ENCODE measurements at places on chromosomes 5 and 9.

DNA sequence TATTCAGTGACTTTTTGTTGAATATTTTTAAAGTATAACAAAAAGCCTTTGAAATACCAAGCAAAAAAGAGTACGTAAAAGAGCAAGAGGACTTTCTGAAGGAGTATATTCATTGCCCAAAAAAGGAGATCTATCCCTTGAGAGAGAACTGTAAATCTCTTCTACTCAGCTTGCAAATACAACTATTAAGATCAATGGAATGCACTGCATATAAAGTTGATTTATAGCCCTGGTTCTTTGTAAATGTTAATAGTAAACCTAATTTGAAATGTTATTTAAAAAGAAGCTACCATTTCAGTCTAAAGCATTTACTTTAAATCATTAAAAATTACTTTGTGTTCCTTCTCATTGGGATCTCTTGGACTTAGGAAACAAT lies 168.1 kb downstream of the PDE4D start:
- no peak for DNase-seq

- DNase-seq, result no peak
Observed at GRCh38 chr9:99778836-99779235, 42.8 kb upstream of the NR4A3 start.

- no peak for DNase-seq
Observed at GRCh38 chr5:38023799-38024198, 184.0 kb upstream of the GDNF start.

DNA sequence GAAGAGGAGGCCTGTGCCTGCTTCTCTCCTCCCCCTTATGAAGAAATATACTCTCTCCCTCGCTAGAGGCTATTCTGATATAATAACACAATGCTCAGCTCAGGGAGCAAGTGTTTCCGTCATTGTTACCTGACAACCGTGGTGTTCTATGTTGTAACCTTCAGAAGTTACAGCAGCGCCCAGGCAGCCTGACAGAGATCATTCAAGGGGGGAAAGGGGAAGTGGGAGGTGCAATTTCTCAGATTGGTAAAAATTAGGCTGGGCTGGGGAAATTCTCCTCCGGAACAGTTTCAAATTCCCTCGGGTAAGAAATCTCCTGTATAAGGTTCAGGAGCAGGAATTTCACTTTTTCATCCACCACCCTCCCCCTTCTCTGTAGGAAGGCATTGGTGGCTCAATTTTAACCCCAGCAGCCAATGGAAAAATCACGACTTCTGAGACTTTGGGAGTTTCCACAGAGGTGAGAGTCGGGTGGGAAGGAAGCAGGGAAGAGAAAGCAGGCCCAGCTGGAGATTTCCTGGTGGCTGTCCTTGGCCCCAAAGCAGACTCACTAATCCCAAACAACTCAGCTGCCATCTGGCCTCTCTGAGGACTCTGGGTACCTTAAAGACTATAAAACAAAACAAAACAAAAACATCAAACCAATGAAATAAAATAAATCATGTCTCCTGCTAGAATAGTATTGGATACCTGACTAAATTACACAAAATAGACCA lies 1.3 kb downstream of the TMEM174 start:
- no peak for DNase-seq

GRCh38 chr5:13976867-13977830 lies 32.7 kb upstream of the DNAH5 start:
- DNase-seq, result no peak

DNA sequence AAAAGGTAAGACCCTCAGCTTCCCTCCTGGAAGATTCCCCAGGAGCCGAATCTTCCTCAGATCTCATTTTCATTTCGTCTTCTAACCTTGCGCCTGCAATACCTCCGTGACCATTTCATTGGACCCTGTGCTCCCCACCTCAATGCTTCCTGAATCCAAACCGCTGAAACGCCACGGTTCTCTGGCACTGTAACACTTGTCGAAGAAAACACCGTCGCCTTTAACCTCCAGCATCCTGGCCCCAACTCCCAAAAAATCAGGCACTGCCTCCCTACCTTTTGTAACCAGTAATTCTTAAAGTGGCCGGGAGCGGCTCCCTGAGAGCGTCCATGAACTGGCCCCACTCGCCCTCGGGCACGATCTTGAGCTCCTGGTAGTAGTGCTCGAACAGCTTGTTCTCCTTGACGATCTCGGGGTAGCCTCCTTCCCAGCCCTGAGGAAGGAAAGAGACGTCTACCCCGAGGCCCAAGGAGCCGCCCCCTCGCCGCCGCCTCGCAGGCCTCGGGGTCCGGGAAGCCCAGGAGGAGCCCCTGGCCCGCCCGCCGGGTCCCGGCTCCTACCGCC lies 438 bp downstream of the NSUN2 start:
- DNase-seq, result no peak

DNA sequence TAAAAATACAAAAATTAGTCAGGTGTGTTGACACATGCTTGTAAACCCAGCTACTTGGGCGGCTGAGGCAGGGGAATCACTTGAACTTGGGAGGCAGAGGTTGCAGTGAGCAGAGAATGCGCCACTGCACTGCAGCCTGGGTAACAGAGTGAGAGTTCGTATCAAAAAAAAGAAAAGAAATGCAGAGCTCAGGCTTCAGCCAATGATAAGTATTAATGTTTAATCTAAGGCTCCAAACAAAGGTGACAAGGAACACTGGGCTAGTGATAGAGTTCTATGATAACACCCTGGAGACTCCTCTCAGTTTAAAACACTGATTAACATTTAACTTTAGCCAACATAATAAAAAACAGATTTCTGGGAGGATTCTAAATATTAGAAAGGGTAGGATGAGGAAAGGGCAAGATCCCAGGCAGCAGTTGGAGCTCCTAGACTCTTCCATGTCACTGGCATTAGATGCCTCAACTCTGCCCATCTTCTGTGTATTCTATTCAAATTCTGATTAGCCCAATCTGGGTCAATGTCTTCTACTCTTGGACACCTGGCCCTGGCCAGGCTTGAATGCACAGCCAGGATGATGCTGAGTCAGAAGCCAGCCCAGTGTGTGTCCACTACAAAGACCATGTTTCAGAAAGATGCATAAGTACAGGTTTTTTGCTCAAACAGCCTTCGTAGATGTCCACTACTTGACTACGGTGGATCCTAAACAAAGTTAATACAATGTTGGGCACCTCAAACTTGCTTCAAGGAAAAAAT lies 91.0 kb upstream of the FAM169A start:
- no peak for DNase-seq

GRCh38 chr9:120413121-120414048 lies 166.6 kb downstream of the CDK5RAP2 start:
- DNase-seq, result no peak

- DNase-seq, result no peak
Observed at GRCh38 chr9:131091352-131091992, 4.9 kb upstream of the AIF1L start.

GRCh38 chr5:101590384-101590783 lies 687.3 kb upstream of the ST8SIA4 start:
- DNase-seq, result no peak

- DNase-seq, result no peak
Observed at GRCh38 chr9:134130503-134131375, 5.1 kb upstream of the WDR5 start.

DNA sequence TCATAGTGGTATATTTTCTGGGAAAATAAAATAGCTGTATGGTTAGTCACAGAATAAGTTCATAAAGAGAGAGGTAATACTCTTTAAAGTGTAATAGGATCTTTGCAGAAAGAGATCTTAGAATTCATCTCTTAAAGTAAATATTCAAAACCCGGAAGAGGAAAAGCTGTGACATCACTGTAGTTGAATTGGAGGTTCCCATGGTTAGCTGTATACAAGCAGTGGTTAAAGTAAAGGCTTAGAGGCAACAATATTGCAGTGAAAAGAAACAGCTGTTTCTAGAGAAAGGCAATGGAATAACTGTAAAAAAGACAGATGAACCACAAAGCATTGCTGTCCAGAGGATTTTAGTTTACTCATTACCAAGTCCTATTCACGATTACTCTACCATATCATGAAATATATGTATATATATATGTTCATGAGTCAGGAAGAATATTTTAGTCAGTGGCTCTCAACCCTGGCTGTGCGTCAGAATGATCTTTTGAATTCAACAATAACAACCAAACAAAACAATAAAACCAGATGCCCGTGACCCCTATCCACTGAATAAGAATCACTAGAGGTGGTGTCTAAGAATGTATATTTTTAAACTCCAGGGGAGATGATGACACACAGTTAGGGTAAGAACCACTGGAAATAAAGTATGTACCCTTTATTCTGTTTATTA lies 4.7 kb downstream of the ERCC6L2 start:
- no peak for DNase-seq

- peak; percentile 31 for DNase-seq
Observed at GRCh38 chr9:127569886-127570401, 42.1 kb upstream of the STXBP1 start.

DNA sequence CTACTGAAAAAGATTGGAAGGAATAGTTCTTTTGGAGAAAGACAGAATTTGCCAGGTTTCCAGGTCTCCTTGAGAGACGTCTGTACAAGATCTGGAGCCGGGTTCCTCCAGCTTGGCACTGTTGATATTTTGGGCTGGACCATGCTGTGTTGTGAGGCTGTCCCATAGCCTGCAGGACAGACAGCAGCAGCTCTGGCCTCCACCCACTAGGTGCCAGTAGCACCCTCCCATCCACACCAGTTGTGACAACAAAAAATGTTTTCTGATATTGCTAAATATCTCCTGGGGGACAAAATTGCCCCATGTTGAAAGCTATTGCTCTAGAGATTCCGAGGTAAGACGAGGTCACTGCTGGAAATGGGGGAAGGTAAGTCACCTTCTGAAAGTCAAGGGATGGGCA lies 287.7 kb upstream of the DAP start:
- DNase-seq, result no peak

DNA sequence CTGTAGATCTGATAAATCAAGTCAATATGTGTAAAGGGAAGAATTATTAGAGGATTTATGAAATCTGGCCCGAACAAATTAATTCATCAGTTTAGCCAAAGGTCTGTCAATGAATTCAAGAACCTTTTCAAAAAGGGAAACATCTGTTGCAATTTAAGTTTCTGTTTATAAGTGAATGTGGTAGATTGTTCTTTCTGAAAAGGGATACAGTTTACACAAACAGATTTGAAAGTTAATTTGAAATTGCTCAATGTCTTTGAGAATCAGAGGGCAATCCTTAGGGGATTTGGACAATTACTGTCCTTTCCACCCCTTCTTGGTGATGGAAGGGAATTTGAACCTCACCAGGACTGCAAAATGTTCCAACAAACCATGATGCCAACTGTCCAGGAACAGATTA lies 29.7 kb upstream of the ERCC6L2 start:
- no peak for DNase-seq

GRCh38 chr5:178590141-178590923 lies at the start of gene COL23A1:
TSS of gene COL23A1 (minus strand) at chr5:178590393.
- DNase-seq, result no peak

DNA sequence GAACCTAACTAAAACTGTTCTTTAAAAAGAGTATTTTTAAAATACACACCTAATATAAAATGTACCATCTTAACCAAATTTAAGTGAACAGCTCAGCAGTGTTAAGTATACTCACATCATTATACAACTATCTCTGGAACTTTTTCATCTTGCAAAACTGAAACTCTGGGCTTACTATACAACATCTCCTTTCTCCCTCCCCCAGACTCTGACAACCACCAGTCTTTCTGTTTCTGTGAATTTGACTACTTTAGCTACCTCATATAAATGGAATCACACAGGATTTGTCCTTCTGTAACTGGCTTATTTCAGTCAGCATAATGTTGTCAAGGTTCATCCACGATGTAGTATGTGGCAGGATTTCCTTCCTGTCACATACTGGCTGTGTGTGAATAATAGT lies 93.5 kb downstream of the FOXD1 start:
- DNase-seq, result no peak

DNA sequence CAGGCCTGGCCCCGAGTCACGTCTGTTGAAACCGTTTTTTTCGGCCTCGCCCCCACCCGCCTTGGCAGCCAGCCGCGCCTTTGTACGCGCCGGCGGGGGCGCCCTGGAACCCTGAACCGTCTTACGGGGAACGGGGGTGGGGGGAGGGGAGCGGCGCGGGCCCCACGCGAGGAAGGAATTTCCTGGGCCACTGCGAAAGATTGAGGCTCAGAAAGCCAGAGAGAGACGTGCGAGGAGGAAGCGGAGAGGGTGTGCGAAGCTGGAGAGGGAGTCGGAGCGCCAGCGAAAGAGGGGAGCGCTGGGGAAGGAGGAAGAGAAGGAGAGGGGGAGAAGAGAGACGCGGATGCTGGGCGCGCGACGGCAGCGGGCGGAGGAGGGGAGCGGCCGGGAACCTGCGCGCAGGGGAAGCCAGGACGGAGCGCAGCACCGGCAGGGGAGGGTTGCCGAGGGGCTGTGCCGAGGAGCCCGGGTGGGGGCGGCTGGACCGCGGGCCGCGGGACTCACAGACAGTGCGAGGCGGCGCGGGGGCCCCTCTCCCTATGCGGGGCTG lies 4.6 kb upstream of the PRDM12 start:
- no peak for DNase-seq

DNA sequence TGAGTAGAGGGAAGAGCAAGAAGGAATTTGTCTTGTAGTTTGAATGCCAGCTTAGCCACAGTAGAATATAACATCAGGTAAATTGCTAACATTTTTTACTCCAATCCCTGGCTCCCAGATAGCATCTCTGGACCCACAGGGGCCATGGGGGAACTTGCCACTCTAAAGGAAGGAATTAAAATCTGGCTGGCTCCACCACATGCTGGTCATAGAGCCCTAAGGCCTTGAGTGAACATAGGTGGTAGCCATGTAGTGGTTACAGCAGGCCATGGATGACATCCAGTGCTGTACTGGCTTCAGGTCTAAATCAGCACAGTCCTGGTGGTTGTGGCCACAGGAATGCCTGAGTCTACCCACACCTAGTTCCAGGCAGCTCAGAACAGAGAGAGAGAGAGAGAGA lies 109.9 kb upstream of the RGMB start:
- DNase-seq, result no peak

- DNase-seq, result no peak
Observed at GRCh38 chr9:79610019-79610631, 38.4 kb downstream of the TLE4 start.

DNA sequence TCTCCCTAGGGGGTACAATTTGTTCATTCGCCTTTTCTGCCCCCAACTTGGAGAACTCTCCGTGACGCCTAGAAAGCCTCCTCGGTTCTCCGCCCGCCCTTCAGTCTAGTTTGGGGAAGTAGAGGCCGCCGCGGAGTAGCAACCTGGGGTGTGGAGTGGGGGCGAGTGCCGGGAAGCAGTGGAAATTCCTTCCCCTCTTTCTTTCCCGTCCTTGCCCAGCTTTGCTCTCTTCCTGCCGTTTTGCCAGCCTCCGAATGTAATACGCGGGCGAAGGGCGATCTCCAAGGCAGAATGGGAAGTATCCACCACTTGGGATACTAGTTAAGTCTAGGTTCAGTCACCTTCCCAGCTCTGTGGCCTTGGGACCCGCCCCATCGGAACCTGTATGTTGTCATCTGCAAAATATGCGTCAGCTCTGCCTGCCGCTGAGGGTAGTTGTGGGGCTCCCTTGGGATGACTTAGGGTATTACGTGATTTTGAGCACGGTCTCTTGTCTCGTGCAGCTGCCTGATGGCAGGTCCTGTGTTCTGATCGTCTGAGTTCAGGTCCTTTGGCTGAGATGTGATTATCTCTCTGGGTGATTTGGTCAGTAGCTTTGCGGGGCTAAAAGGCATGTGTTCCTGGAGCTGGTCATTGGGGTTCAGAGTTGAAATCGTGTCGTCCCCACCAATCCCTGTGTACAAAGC lies 724 bp downstream of the PAM start:
- DNase-seq, result peak; percentile 74

GRCh38 chr5:33795496-33795895 lies 96.3 kb downstream of the ADAMTS12 start:
- no peak for DNase-seq

GRCh38 chr9:126857261-126857960 lies 3.0 kb upstream of the ZBTB34 start:
- no peak for DNase-seq

GRCh38 chr5:130164966-130165365 lies 260.7 kb downstream of the CHSY3 start:
- DNase-seq, result no peak

Measured in DMS 273 treated with DMSO at 0.1 percent for 48 hours (cell line).